ENCODE measurements at places on chromosomes 11 and 22. TPM values are rescaled to one million over a fixed set of nuclear protein-coding genes. Genes with fewer than 3 reads are reported as not detected.

Gene CYTH4
- 12.4 TPM for polyA plus RNA-seq

Gene SLC22A6
- polyA plus RNA-seq = not detected

Gene OR10G6
- polyA plus RNA-seq = not detected

DNA sequence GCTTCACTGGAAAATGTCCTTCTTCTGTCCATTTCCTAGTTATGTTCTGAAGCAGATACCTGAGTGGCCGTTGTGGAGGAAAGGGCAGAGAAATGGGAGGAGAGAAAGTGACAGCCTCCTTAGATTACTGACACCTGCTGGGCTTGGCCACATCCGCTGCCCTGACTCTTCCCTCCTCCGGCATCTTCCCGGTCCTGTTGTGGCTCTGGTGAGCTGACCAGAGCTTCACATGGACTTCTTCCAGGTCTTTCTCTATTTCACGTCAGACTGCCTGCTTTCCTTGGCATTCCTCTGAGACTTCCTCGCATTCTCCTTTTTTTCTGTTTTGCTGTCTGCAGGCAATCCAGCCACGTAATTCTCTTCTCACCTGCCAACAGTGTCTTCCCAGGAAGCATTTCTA lies 138.7 kb upstream of the E2F8 start:
- no peak overlapping the region for H3K27ac ChIP-seq
- no peak overlapping the region for H3K4me3 ChIP-seq
- H3K4me1 ChIP-seq = no peaks in the 10 kb centered on the region
- H3K27me3 ChIP-seq = no peaks in the 10 kb centered on the region

- no peak for DNase-seq
- H3K27me3 ChIP-seq = no peaks in the 10 kb centered on the region
- no peaks in the 10 kb centered on the region for H3K4me1 ChIP-seq
Measured at GRCh38 chr22:48379371-48379770, 1448.3 kb downstream of the BRD1 start.

- H3K36me3 ChIP-seq = no peaks in the 10 kb centered on the region
- H3K27me3 ChIP-seq = no peaks in the 10 kb centered on the region
- H3K4me1 ChIP-seq = no peaks in the 10 kb centered on the region
- no peak overlapping the region for H3K27ac ChIP-seq
- no peak for DNase-seq
- H3K4me3 ChIP-seq = no peak overlapping the region
Measured at GRCh38 chr11:69065147-69065710, 16.5 kb downstream of the TPCN2 start.

DNA sequence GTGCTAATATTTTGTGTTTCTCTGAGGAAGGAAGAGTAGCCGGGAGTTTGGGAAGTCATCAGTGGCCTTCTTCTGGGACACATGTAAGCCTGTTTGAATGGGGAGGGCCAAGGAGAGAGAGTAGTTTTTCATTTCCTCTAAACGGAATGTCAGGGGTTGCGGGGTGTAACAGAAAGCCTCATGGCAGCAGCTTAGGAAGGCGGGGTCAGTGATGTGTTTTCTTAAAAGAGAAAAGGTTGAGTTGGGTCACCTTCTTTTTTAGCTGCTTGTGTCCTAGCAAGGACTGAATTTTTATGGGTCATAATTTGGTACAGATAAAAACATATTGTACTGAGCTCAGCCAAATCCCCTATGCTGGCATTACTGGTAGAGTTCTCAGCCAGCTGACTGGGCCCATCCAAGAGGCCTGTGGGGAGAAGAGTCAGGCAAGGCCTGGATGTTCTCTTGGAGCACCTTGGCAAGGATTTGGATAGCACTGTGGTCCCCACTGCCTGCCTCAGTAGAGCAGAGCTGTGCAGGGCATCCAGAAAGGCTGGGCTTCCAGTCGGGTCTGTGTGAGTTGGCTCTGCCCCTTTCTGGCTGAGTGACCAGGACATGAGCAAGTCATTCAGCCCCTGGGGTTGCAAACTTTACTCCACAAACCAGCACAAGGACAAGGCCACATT lies 29.4 kb upstream of the NAV2 start:
- H3K36me3 ChIP-seq = no peaks in the 10 kb centered on the region
- no peaks in the 10 kb centered on the region for H3K27me3 ChIP-seq
- DNase-seq = no peak
- H3K4me1 ChIP-seq = no peaks in the 10 kb centered on the region

DNA sequence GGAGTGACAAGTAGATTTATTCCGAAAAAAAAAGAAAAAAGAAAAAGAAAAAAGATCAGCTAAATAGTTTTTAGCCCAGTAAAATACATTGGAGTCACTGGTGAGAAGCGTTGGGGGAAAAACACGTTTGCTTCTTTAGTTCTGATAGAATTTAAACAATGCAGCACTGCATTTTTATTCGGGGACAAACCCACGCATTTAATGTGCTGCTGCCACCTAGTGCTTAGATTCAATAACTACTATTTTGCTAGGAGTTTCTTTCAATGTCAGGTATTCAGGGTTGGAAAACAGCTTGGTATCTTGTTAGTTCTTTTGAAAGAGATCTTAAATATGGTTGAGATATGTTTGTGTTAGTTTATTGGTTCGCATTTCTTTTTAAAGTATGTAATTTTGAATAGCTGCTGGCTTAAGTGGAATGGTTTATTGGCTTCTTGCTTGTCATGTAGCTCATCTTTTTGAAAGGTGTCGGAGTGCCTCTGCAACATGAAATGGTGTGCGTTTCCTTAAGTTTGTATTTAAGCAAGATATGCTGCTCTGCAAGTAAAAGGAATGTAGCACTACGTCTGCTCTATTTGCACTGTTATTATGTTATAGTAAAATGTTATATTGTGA lies 41.9 kb downstream of the SVIP start:
- H3K4me3 ChIP-seq = no peak overlapping the region
- DNase-seq = no peak
- no peaks in the 10 kb centered on the region for H3K36me3 ChIP-seq
- peaks cover 13% of the 10 kb centered on the region for H3K4me1 ChIP-seq

DNA sequence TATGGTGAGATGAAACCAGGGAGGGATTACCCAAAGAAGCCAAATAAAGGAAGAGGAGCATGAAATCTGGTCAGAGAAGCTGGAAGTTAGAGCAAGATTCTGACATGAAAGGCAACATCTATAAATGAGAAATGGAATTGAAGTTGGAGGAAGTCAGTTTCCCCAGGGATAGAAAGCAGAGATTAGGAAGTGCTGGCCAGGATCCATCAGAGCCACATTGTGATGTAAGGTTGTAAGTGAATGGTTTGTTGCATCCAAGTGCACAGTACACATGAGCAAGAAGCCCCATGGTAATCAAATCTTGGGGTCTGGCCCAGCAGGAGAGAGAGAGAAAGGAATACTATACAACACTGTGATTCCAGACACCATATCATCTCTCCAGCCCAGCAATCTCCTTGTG lies 6.6 kb upstream of the NLRP10 start:
- H3K4me1 ChIP-seq = no peaks in the 10 kb centered on the region
- H3K36me3 ChIP-seq = no peaks in the 10 kb centered on the region
- H3K4me3 ChIP-seq = no peak overlapping the region

DNA sequence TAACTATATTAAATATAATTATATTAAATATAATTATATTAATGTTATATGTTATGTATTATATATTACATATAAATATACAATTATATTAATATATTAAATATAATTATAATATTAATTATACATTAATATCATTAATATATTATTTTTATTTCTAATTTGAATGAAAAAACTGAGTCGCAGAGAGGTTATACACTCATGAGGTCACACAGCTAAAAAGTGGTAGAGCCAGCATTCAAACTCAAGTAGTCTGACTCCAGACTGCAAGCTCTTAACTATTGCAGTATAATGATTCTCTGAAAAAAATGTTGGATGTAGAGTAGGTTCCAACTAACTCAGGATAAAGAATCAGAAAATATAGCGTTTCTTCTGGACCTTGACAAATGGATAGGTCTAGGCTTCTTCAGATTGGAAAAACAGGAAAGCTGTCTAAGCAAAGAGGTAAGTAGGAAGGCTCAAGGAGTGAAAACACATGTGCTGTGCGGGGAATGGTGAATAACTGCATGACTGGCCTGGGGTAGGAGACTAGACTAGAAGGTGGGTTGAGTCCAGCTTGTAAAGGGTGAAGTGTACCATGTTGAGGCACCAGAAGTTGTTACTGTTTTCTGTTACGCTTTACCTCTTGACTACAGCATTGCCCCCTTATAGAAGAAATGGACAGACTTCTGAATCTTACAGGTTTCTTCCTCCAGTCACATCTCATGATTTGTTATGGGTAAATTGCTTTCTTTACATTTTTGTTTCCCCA lies 80.3 kb downstream of the TRIM44 start:
- no peak overlapping the region for H3K27ac ChIP-seq
- no peak overlapping the region for H3K4me3 ChIP-seq
- H3K36me3 ChIP-seq = peaks cover 5% of the 10 kb centered on the region
- no peaks in the 10 kb centered on the region for H3K27me3 ChIP-seq

- no peak for DNase-seq
- no peaks in the 10 kb centered on the region for H3K27me3 ChIP-seq
- H3K4me1 ChIP-seq = no peaks in the 10 kb centered on the region
Measured at GRCh38 chr11:106311531-106312230, 234.2 kb downstream of the AASDHPPT start.

GRCh38 chr11:117972629-117973502 lies 13.3 kb upstream of the IL10RA start:
- no peaks in the 10 kb centered on the region for H3K27me3 ChIP-seq
- DNase-seq = no peak
- H3K4me1 ChIP-seq = peaks cover 13% of the 10 kb centered on the region
- H3K4me3 ChIP-seq = no peak overlapping the region

- H3K27me3 ChIP-seq = no peaks in the 10 kb centered on the region
- no peaks in the 10 kb centered on the region for H3K36me3 ChIP-seq
- no peak for DNase-seq
- H3K27ac ChIP-seq = no peak overlapping the region
Measured at GRCh38 chr22:36540867-36541642, 12.1 kb upstream of the EIF3D start.

GRCh38 chr11:102276362-102276761 lies 40.9 kb upstream of the BIRC3 start:
- no peak overlapping the region for H3K27ac ChIP-seq
- DNase-seq = no peak
- H3K27me3 ChIP-seq = no peaks in the 10 kb centered on the region
- H3K36me3 ChIP-seq = no peaks in the 10 kb centered on the region

DNA sequence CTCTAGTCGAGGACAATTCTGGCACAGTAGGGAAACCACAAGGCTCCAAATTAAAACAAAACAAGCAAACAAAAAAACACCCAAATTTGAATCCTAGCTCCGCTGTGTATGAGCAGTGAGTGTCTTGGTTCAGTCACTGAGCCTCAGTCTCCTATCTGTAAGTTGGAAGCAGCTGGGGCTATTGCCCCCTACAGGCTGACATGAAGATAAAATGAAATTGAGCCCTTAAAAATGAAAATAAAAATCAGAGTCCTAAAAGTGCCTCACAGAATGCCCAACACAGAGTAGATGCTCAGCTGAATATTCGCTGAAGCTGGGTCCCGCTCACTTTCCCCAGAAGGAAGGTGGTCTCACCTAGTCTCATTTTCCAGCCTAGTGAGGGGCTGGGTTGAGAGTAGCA lies 65.2 kb downstream of the PDE2A start:
- H3K27me3 ChIP-seq = peaks cover 2% of the 10 kb centered on the region
- H3K27ac ChIP-seq = no peak overlapping the region

GRCh38 chr11:34997952-34998528 lies 81.6 kb downstream of the PDHX start:
- no peaks in the 10 kb centered on the region for H3K36me3 ChIP-seq
- no peak overlapping the region for H3K27ac ChIP-seq
- H3K4me3 ChIP-seq = no peak overlapping the region
- H3K27me3 ChIP-seq = no peaks in the 10 kb centered on the region
- DNase-seq = no peak
- peaks cover 8% of the 10 kb centered on the region for H3K4me1 ChIP-seq

- H3K4me3 ChIP-seq = no peak overlapping the region
- no peak for DNase-seq
- no peak overlapping the region for H3K27ac ChIP-seq
- no peaks in the 10 kb centered on the region for H3K4me1 ChIP-seq
Measured at GRCh38 chr11:13963949-13964770, 1.6 kb downstream of the SPON1 start.

GRCh38 chr11:24844406-24844805 lies 347.6 kb downstream of the LUZP2 start:
- no peaks in the 10 kb centered on the region for H3K27me3 ChIP-seq
- no peak overlapping the region for H3K27ac ChIP-seq
- H3K4me1 ChIP-seq = no peaks in the 10 kb centered on the region
- no peak overlapping the region for H3K4me3 ChIP-seq

DNA sequence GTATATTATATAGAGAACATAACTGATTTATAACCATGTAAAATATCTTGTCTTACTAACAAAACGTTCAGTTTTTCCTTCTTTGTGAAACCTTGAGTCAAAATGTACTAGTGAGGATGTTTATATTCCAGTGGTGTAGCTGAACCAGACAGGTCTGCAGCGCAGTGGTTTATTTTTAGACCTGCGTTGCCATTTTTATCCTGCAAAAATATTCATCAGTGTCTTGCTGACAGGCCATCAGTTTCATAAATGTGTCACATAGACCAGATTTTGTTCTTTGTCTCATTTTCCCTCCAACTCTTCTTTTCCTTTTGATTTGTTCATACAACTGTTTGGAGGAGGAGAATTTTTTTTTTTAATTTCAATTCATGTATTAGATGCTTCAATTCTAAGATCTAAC lies 43.1 kb downstream of the HSD17B12 start:
- no peak overlapping the region for H3K4me3 ChIP-seq
- no peaks in the 10 kb centered on the region for H3K36me3 ChIP-seq
- no peaks in the 10 kb centered on the region for H3K4me1 ChIP-seq
- no peak for DNase-seq
- no peak overlapping the region for H3K27ac ChIP-seq
- no peaks in the 10 kb centered on the region for H3K27me3 ChIP-seq

GRCh38 chr11:1810761-1811160 lies 24.0 kb upstream of the SYT8 start:
- H3K36me3 ChIP-seq = no peaks in the 10 kb centered on the region
- no peak overlapping the region for H3K27ac ChIP-seq
- H3K4me3 ChIP-seq = no peak overlapping the region
- no peak for DNase-seq

DNA sequence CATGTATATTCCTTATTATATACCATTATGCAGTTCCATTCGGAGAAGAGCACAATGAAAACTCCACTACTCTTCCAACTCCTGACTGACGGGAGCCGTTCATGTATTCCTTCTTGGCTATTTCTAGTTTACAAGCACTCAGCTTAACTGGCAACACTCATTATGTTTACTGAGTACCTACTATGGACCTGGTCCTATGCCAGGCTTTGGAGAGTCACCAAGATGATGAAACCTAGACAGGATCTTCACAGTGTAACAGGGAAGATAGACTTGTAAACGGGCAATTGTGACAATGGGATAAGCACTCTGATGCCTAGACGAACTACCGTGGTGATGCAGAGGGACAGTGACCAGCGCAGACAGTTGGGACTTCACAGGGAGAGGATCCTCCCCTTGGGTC lies 22.3 kb upstream of the ST3GAL4 start:
- peaks cover 29% of the 10 kb centered on the region for H3K36me3 ChIP-seq
- no peak overlapping the region for H3K4me3 ChIP-seq
- H3K27ac ChIP-seq = no peak overlapping the region
- no peaks in the 10 kb centered on the region for H3K4me1 ChIP-seq

- H3K27me3 ChIP-seq = no peaks in the 10 kb centered on the region
- no peak overlapping the region for H3K27ac ChIP-seq
- no peak overlapping the region for H3K4me3 ChIP-seq
- peaks cover 22% of the 10 kb centered on the region for H3K36me3 ChIP-seq
- no peak for DNase-seq
Measured at GRCh38 chr11:126332221-126332711, 23.2 kb upstream of the ST3GAL4 start.

GRCh38 chr22:48425091-48425506 lies 1402.6 kb downstream of the BRD1 start:
- DNase-seq = no peak
- H3K27ac ChIP-seq = no peak overlapping the region
- no peaks in the 10 kb centered on the region for H3K27me3 ChIP-seq
- no peak overlapping the region for H3K4me3 ChIP-seq
- no peaks in the 10 kb centered on the region for H3K4me1 ChIP-seq

- no peak overlapping the region for H3K4me3 ChIP-seq
- H3K36me3 ChIP-seq = peaks cover 13% of the 10 kb centered on the region
- H3K27ac ChIP-seq = no peak overlapping the region
Measured at GRCh38 chr22:49906799-49907290, 11.4 kb downstream of the ALG12 start.
